ENCODE measurements at places on chromosomes 6 and 20.

- DNase-seq = no peak
Observed at GRCh38 chr6:167533851-167534250, 209.0 kb downstream of the TTLL2 start.

- no peak for DNase-seq
Observed at GRCh38 chr20:11158146-11158545, 484.3 kb upstream of the JAG1 start.

DNA sequence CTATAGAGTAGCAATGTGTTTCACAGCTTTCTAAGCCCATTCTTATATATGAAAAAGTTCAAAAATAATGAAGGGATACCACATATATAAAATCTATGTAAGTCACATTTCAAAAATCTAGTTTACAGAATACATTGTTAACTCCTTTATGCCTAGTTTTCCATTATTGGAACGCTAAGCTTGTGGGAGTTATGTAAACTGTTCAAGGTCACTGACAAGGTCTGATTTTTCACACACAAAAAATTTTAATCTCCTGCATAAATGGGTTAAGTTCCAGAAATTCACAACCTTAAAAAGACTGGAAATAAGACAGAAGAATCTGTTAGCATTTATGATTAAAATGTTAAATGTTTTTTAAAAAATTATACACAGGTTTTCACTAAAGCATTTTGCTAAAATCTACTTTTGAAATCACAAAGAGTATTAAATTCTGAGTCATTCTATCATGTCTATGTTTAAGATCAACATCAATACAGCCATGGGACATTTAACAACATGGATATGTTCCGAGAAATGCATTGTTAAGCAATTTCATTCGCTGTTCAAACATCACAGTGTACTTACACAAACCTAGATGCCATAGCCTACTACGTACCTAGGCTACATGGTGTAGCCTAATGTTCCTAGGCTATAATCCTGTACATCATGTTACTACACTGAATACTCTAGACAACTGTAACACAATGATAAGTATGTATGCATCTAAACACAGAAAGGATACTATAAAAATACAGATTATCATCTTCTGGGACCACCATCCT, 25.4 kb downstream of the ATG5 start:
- DNase-seq = no peak

- DNase-seq = no peak
Observed at GRCh38 chr6:167211881-167212712, 54.3 kb upstream of the GPR31 start.

- DNase-seq = no peak
Observed at GRCh38 chr20:582204-582603, 27.9 kb downstream of the TCF15 start.

DNA sequence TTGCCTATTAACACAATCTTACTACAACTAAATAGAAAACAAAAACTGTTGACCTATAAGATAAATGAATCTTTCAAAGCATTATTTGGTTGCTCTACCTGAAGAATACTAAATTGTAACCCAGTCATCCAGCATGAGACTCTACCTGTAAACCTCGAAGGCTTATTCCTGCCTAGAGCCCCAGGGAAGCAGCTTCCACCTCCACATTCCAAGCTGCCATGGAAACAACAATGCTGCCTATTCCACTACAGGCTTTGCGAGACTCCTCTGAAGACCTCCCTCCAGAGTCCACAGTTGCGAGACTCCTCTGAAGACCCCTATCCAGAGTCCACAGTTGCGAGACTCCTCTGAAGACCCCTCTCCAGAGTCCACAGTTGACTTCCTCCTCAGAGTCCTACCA, 15.7 kb downstream of the GMDS start:
- DNase-seq = no peak

DNA sequence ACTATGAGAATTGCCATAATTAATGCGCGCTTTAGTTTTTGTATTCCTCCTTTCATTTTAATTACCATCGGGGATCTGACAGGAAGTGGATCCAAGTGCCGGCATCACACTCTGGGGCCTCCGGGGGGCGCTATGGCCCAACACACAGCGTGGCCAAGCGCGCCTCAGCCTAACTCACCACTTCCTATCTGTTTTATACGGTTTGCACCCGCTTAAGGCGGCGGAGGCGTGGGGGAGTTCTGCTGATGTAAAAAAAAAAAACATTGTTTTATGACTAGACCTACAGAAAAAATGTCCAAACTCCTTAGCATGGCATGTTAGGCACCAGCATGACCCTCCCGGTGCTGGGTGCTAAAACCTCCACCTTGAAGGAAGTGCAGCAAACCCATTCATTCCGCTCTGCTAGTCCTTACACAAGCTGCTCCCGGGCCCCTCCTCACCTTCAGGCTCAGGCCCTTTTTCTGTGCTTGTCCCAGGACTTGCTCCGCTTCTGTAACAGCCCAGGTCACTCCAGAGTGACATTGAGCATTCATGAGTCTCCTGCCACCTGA, 4.5 kb upstream of the EBF4 start:
- peak; percentile 8 for DNase-seq

- no peak for DNase-seq
Observed at GRCh38 chr20:19380211-19380610, 167.8 kb downstream of the SLC24A3 start.

GRCh38 chr6:127446356-127446755, 12.8 kb downstream of the KIAA0408 start:
- DNase-seq = no peak

DNA sequence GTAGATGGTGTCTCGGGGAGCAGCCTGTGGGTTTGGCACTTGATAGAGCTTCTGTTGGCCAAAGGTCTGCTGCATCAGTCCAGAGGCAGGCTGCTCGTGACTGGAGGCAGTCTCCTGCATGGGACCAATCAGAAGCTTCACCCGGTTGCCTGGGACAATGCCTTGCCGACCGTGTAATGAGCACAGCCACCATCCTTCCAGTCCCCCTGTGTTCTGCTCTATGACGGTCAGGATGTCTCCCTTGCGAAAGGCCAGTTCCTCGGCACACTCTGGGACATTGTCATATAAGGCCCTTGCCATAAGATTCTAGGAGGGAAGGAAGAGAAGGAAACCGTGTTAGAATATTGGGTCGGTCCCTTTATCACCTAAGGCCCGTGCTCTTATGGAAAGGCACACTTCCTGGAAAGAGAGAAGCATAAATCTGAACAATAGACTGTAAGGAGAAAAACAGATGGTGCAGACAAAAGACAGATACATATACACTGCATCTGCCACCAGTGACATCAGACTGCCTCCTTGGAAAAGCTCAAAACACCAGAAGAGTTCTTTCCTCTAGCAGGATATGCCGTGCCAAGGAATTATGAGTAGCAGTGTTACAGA, 18.9 kb downstream of the NEDD9 start:
- no peak for DNase-seq

DNA sequence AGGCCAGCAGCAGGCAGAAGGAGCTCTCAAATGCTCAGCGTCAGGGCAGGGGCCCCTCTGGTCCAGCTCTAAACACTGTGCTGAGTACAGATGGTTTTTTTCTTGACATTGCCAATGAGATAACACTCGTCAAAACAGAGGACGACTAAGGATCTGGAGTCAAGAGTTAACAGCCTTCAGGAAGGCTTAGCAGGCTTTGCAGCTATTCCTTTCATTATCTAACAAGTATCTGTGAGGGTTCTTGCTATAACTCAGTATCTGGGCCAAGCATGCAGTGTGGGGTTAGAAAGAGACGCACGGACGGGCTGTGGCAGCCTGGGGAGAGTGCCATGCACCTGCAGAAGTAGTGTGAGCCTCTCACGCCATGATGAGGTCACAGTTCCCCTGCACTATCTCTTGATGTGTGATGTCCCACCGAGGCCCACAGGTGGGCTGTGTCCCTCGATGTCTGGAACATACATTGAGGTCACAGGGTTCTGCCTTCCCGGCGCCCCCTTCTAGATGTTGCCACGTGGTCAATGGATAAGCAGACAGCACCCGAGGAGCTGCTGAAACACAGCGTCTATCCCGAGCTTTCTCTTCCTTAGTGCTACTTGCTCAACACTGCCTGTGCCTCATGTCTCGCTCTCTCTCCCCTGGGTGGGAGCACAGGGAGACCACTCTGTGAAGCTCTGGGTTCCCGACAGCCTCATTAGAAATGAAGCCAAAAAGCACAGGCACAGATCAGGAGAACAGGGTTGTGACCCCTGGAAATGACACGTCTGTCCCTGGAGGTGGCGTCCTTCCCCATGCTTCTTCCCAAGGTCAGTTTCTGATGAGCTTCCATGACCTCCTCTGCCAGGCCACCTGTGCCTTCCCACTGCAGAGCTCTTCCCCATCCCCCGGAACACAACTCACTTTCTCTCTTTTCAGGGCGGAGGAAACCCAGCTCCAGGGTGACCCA, 85.5 kb upstream of the RPS6KA2 start:
- no peak for DNase-seq

DNA sequence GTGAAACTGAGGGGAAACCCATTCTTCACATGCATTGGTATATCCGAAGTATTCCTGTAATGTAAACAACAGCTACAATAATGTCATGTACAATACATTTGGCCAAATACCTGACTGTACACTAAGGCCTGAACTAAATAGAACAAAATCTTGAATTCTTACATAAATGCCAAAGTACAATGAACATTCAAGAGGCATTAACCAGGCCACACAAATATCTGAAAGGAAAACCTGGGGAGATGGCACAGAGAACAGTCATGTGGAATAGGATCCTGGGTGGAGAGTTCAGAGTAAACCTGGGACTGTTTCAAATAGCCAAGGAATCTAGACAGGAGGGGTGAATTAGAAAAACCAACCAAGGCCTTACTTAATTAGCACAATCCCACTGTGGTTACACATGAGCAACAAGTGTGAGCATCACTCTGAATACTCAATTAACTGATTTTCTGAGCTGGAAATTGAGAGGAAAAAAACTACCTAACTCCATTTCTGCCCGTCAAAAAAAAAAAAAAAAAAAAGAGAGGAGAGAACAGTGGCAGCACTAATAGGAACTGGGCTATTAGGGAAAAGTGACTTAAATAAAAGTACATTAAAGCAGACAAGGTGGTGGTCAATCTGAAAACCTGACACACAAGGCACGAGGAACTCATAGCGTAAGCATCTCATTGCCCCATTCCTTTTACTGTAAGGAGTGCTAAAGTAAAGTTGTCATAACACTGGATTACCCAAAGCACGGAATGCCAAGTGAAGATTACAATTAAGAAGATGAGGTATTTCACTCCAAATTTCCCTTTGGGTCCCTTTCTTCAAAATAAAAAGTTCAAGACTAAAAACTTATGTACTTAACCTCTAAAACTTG, 10.9 kb downstream of the SNX5 start:
- DNase-seq = no peak

- no peak for DNase-seq
Observed at GRCh38 chr20:11796026-11796425, 121.7 kb upstream of the BTBD3 start.

DNA sequence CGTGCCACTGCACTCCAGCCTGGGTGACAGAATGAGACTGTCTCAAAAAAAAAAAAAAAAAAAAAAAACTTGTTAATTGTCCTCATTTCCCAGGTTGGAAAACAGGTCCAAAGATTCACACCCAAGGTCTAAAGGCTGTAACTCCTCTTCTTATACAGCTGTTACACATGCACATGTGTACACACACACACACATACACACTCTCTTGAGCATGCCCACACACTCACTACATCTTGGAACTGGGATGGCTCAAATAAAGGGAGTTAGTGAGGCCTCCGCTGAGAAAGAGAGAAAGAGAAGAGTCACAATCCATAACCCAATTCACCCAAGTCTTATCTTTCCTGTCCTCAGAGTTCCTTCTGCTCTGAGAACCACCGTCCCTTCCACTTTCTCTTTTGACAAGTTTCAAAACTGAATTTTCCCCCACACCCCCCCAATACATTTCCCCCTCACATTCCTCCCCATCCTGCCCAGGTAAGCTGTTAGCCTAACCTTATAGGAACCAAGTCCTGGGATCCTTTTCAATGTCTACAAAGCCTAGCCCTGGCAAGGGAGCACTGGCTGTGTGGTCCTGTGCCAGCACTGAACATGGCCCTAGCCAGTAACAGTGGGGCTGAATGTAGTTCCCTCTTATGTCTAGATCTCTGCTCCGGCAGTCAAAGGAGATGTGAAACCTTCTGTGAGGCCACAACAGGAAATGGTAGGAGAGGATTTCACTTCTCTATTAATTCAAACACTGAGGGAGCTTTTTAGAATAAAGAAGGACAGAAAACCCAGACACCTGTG, 3.2 kb upstream of the HLA-DMB start:
- DNase-seq = no peak

GRCh38 chr20:5734602-5735001, 15.6 kb upstream of the SHLD1 start:
- no peak for DNase-seq

DNA sequence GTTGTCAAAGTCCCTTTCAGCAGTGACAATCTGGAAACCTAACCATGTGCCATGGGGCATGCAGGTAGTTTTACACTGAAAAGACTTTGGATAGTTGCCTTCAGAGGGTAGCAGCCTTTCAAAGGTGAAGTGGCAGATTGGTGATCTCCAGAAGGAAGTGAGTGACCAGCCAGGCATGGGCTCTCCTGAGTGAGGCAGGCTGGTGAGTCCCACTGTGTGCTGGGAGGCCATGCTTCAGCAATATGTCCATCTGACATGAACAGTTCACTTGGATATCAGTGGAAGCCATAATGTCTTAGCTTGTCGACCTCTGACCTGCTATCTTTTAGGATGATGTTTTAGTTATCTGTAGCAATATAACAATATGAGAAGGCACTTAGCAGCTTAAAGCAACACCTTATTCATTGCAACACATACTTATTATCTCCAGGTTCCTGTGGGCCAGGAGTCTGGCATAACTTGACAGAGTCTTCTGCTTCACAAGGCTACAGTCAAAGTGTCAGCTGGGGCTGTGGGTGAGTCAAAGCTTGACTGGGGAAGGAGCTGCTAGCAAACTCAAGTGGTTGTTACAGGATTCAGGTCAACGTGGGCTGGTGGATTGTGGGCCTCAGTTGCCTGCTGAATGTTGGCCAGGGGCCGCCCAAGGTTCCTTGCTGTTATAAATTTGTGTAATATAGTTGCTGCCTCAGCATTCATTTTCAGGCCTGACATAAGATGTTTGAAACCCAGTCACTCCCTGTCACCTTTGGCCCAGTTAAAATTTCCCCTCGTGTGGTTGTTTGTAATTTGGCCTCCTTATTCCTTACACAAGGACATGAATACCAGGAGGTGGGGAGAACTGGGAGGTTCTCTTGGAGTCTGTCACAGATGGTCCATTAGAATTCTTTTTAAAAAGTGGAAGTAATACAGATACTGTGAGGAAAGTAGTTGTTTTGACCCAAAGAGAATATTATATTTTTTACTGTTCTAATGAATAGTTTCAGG, 100.2 kb downstream of the UST start:
- DNase-seq = no peak

DNA sequence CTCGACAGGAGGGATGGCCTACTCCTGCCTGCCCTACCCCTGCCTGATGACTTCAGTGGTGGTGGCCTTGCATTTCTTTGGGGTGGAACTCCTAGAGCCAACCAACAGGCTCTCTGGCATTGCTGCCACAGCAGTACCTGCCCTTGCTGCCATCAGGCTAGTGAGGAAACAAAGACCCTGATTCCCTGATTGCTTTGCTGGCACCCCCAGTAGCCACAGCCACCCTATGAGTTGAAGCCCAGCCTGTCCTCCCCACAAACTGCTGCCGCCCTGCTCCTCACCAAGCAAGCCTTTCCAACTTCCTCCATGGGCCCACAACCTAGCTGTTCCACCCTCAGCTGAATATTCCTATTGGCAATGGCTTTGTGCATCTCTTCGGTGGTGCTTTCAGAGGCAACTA, 52.5 kb upstream of the KHDRBS2 start:
- no peak for DNase-seq

- no peak for DNase-seq
Observed at GRCh38 chr6:47044397-47044796, 2.3 kb upstream of the ADGRF1 start.
